Panc1 (cell line): ENCODE measurements at places on chromosomes 13 and 19.

GRCh38 chr13:90388887-90389452 is 958.5 kb upstream of the MIR17HG start:
- no peak overlapping the region for H3K4me3 ChIP-seq
- DNase-seq, result no peak
- no peaks in the 10 kb centered on the region for H3K36me3 ChIP-seq
- no peaks in the 10 kb centered on the region for H3K27me3 ChIP-seq

DNA sequence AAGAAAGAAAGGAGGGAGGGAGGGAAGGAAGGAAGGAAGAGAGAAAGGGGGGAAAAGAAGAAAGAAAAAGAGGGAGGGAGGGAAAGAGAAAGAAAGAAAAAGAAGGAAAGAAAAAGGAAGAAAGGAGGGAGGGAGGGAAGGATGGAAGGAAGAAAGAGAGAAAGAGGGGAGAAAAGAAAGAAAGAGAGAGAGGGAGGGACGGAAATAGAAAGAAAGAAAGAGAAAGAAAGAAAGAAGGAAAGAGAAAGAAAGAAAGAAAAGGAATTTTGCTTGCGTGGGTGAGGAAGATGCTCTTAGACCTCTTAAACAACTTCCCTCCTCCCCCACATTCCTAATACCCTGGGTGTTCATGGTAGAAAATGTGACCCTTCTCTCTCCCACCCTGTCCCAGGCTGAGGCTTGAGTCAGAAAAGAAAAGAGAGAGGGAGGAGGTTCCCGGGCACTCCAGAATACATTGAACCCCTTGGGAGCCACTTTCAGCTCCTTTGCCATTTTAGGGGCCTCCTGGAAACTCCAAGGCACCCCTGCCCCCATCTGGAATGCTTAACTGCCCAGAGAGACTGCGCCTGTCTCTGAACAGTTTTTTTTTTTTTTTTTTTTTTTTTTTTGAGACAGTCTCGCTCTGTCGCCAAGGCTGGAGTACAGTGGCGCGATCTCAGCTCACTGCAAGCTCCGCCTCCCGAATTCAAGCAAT is 9.2 kb upstream of the KANK3 start:
- H3K4me3 ChIP-seq, result peak overlapping the region; percentile 6; the same call in 1 of the 2 replicates
- no peaks in the 10 kb centered on the region for H3K27me3 ChIP-seq
- H3K36me3 ChIP-seq, result no peaks in the 10 kb centered on the region
- 0 out of 2 replicates have a peak overlapping the region, but pooled peaks have one; percentile 18 for H3K27ac ChIP-seq

DNA sequence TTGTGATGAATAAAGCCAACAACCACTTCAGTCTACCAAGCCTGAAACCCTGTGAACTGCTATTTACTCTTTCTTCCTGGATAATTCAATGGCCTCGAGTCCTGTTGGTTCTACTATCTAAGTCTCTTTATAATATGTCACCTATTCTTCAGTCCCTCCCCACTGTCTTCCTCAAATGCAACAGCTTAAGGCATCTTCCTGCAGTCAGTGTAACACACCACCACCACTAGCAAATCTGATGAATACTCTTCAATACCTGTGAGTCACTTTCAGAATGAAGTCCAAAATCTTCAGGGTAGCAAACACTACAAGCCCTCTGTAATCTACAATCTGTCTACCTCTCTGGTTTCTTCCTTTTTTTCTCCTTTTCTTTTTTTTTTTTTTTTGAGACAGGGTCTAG is 32.9 kb downstream of the ZDHHC20 start:
- H3K27ac ChIP-seq, result no peak overlapping the region
- H3K27me3 ChIP-seq, result no peaks in the 10 kb centered on the region
- no peak for DNase-seq
- no peaks in the 10 kb centered on the region for H3K36me3 ChIP-seq
- no peak overlapping the region for H3K4me3 ChIP-seq
- H3K4me1 ChIP-seq, result no peaks in the 10 kb centered on the region

- H3K27me3 ChIP-seq, result no peaks in the 10 kb centered on the region
- no peaks in the 10 kb centered on the region for H3K4me1 ChIP-seq
- H3K36me3 ChIP-seq, result no peaks in the 10 kb centered on the region
- no peak for DNase-seq
Measured at GRCh38 chr13:109821103-109821502, 34.7 kb upstream of the IRS2 start.

- H3K4me1 ChIP-seq, result no peaks in the 10 kb centered on the region
- DNase-seq, result no peak
- H3K27me3 ChIP-seq, result no peaks in the 10 kb centered on the region
- no peak overlapping the region for H3K4me3 ChIP-seq
- no peak overlapping the region for H3K27ac ChIP-seq
Measured at GRCh38 chr13:77184455-77184854, 142.4 kb downstream of the MYCBP2 start.

- no peaks in the 10 kb centered on the region for H3K36me3 ChIP-seq
- peak overlapping the region; percentile 29 for H3K4me3 ChIP-seq
- H3K27me3 ChIP-seq, result no peaks in the 10 kb centered on the region
- no peaks in the 10 kb centered on the region for H3K4me1 ChIP-seq
Measured at GRCh38 chr19:8148410-8149260, 757 bp downstream of the FBN3 start.

DNA sequence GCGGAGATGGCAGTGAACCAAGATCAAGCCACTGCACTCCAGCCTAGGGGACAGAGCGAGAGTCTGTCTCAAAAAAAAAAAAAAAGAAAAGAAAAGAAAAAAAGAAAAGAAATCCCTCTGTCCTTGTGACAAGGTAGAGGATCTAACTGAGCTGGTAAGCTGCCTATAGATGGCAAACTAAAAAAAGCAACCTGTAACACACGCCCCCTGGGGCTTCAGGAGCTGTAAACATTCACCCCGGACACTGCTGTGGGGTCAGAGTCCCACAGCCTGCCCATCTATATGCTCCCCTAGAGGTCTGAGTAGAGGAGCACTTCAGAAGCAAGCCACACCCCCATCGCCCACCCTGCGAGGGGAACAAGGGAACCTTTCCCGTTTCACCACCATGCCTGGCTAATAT is 4.3 kb upstream of the PGPEP1 start:
- H3K27ac ChIP-seq, result no peak overlapping the region
- DNase-seq, result no peak
- no peaks in the 10 kb centered on the region; the same call in 1 of the 2 replicates for H3K36me3 ChIP-seq

GRCh38 chr19:49128545-49129237 is 9.3 kb downstream of the PPFIA3 start:
- 0 out of 2 replicates have a peak, but pooled peaks cover 3% of the 10 kb centered on the region for H3K4me1 ChIP-seq
- H3K4me3 ChIP-seq, result peak overlapping the region; percentile 67
- no peak for DNase-seq

GRCh38 chr13:43522788-43523187 is 264.0 kb downstream of the ENOX1 start:
- no peaks in the 10 kb centered on the region for H3K27me3 ChIP-seq
- H3K27ac ChIP-seq, result no peak overlapping the region
- H3K4me3 ChIP-seq, result no peak overlapping the region
- no peak for DNase-seq
- no peaks in the 10 kb centered on the region for H3K4me1 ChIP-seq

GRCh38 chr19:46488551-46488950 is 7.1 kb downstream of the PNMA8B start:
- no peaks in the 10 kb centered on the region; the same call in 1 of the 2 replicates for H3K4me1 ChIP-seq
- H3K4me3 ChIP-seq, result no peak overlapping the region
- H3K27me3 ChIP-seq, result no peaks in the 10 kb centered on the region

DNA sequence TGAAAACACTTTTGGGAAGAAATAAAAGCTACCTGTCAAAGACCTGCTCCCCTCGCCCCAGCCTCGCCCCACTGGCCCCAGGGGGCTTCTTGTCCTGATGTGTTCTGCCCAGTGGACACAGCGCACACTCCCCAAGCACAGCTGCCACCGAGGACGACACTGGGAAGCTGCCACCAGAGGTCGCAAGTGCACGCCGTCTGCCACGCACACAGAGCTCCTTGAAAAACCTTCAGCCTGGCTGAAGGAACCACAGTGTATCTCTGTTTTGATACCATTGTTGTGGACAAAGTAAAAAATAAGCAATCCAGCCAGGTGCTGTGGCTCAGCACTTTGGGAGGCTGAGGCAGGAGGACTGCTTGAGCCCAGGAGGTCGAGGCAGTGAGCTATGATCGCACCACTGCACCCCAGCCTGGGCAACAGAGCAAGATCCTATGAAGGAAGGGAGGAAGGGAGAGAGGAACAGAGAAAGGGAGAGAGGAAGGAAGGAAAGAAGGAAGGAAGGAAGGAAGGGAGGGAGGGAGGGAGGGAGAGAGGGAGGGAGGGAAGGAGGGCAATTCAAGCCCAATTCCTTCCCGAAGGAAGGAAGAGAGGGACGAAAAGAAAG is 57.3 kb downstream of the CEBPG start:
- no peak overlapping the region for H3K4me3 ChIP-seq
- H3K27me3 ChIP-seq, result no peaks in the 10 kb centered on the region
- peaks cover 7% of the 10 kb centered on the region; the same call in 1 of the 2 replicates for H3K4me1 ChIP-seq
- DNase-seq, result peak; percentile 64

DNA sequence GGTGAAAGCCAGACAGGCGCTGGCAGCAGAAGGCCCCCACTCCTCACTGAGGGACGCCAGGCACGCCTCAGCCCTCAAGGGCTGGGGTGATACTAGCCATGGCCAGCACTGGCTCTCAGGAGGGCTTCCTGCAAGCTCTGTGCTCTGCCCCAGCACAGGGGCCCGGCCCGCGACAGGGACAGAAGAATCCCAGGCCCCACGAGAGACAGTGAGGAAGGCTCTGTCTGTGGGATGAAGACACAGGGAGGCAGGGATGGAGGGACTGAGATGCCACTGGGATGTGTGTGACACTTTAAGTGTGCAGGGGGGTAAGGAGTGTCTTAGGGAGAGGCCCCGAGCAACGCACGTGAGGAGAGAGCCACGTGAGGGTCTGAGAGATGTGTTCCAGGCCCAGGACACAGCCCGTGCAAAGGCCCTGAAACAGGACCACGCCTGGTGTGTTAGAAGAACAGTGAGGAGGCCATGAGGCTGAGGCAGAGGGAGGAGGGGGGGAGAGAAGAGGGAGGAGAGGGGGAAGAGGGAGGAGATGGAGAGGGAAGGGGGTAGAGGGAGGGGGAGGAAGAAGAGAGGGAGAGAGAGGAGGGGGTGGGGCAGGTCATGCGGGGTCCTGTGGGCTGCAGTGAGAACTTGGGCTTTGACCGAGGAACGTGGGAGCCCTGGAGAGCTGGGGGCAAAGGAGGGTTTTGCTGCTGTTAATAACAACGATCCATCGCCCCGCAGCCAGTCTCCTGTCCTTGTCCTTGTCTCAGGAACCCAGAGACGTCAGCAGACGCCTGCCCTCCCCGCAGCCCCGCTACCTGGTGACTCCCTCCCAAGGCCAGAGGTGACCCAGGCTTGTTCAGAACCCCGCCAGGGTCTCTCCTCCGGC is 7.2 kb downstream of the RPL36 start:
- H3K4me3 ChIP-seq, result no peak overlapping the region
- no peak for DNase-seq
- H3K27ac ChIP-seq, result peak overlapping the region; percentile 31
- H3K36me3 ChIP-seq, result no peaks in the 10 kb centered on the region; the same call in 1 of the 2 replicates
- peaks cover 12% of the 10 kb centered on the region for H3K4me1 ChIP-seq

DNA sequence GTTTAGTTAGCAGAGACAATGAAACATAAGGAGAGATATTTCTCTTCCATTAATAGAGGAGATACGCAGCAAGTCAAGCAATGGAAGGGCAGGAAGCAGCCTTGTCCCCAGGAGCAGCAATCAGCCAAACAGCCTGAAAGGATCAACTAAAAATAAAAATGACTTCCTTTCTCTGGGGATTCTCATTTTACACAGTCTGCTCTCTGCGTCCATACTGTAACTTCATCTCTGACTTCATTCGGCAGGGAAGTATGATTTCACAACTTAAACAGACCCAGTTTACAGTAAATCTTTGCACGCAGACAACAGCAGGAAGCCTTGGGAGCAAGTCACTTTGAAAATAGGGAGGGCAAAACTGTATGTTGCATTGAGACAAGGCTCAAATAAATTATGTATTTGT is 826.7 kb downstream of the DIAPH3 start:
- no peaks in the 10 kb centered on the region for H3K36me3 ChIP-seq
- H3K27me3 ChIP-seq, result no peaks in the 10 kb centered on the region
- DNase-seq, result no peak
- H3K27ac ChIP-seq, result no peak overlapping the region

DNA sequence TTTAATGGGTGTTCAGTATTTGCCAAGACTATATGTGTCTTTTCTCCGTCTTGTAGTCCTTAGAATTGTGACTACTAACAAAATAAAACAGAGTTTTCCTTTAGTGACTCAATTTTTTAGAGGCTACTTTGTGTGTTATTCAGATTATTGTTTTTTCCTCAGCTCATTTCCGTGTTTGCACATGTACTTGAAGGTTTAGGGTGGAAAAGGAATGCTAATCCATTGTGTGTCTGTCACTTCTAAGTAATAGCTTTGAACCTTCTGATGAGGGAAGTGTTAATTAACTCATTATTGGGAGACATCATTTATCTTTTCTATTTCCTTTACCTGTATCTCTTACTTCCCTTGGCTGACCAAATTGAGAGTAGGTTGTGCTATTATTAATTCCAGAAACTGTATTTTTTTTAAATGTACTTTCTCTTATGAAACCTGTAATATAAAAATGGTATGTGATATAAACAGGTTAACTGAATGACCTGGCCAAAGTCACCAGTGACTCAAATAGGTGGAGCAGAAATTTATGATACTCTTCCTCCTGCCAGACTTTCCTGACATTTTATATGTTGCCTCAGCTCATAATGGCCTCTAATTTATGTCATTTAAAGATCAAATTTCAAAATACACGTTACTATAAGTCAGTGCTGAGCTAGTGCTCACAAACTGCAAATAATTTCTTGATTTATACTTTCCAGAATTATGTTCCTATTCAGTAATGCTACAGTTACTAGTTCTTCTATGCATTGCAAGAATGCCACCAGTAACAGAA is 88.8 kb downstream of the LMO7 start:
- DNase-seq, result no peak
- no peaks in the 10 kb centered on the region for H3K36me3 ChIP-seq
- H3K27ac ChIP-seq, result no peak overlapping the region
- no peaks in the 10 kb centered on the region for H3K4me1 ChIP-seq
- H3K27me3 ChIP-seq, result no peaks in the 10 kb centered on the region
- H3K4me3 ChIP-seq, result no peak overlapping the region

- DNase-seq, result no peak
- 0 out of 2 replicates have a peak, but pooled peaks cover 2% of the 10 kb centered on the region for H3K27me3 ChIP-seq
- H3K36me3 ChIP-seq, result no peaks in the 10 kb centered on the region
- H3K4me1 ChIP-seq, result no peaks in the 10 kb centered on the region
- H3K4me3 ChIP-seq, result no peak overlapping the region
Measured at GRCh38 chr19:51546107-51546649, 14.7 kb upstream of the SIGLEC6 start.

GRCh38 chr19:54532528-54532927 is 29.9 kb downstream of the LAIR2 start:
- no peaks in the 10 kb centered on the region for H3K36me3 ChIP-seq
- H3K27me3 ChIP-seq, result peaks cover 69% of the 10 kb centered on the region
- H3K4me3 ChIP-seq, result no peak overlapping the region
- no peak overlapping the region for H3K27ac ChIP-seq
- DNase-seq, result no peak
